ENCODE measurements at places on chromosomes 7 and 10. TPM values are rescaled to one million over a fixed set of nuclear protein-coding genes. Genes with fewer than 3 reads are reported as not detected.

Gene GET4
- 78.5 TPM for total RNA-seq

Gene NUDT13
- total RNA-seq: 2.4 TPM

GRCh38 chr7:4070214-4070613 is 611.9 kb upstream of the FOXK1 start:
- no peaks in the 10 kb centered on the region for H3K36me3 ChIP-seq
- peak; percentile 22 for DNase-seq
- H3K4me3 ChIP-seq: no peak overlapping the region
- no peaks in the 10 kb centered on the region for H3K4me1 ChIP-seq
- H3K27ac ChIP-seq: no peak overlapping the region

DNA sequence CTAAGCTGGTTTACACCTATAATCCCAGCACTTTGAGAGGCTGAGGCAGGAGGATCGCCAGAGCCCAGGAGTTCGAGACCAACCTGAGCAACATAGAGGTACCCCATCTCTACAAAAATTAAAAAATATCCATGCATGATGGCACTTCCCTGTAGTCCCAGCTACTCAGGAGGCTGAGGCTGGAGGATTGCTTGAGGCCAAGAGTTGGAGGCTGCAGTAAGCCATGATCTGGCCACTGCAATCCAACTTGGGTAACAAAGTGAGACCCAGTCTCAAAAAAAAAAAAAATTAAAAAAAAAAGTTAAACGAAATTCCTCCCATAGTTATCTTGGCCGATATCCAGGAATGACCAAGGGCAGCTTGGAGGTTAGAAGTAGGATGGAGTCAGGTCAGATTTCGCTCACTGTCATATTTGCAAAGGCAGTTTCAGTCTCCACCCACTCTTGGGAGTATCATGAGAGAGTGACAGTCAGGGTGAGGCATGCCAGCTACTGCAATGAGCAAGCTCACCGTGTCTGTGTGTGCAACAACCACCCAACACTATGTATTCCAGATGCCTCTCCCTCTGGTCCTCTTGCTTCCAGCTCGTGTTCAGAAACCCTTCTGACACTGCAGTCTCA is 6.0 kb upstream of the ZDHHC4 start:
- H3K4me3 ChIP-seq: no peak overlapping the region
- no peaks in the 10 kb centered on the region for H3K27me3 ChIP-seq
- no peaks in the 10 kb centered on the region for H3K36me3 ChIP-seq
- DNase-seq: no peak
- H3K4me1 ChIP-seq: no peaks in the 10 kb centered on the region
- H3K27ac ChIP-seq: no peak overlapping the region

Gene RBM20
- 16.0 TPM for total RNA-seq

Measured in endodermal cell (in vitro differentiated cells).